Upper lobe of right lung (tissue), 1 donor: ENCODE measurements at places on chromosomes 1 and 21.

GRCh38 chr1:22290611-22291010 lies 147.7 kb upstream of the WNT4 start:
- H3K36me3 ChIP-seq, result no peaks in the 10 kb centered on the region
- H3K27me3 ChIP-seq, result peaks cover 3% of the 10 kb centered on the region
- no peak overlapping the region for H3K27ac ChIP-seq
- no peak for DNase-seq

DNA sequence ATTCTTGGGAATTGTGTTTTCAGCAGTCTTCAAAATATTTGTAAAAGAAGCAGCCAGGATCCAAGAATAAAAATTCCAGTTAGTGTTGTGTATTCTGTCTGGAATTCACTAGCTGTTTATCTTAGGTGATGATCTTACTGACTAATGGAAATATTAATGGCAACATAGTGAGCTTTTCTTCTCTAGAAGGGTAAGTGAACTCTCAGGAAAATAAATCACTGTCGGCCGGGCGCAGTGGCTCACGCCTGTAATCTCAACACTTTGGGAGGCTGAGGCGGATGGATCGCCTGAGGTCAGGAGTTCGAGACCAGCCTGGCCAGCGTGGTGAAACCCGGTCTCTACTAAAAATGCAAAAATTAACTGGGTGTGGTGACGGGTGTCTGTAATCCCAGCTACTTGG lies 87.4 kb upstream of the KIF1B start:
- H3K4me3 ChIP-seq, result no peak overlapping the region
- no peak for DNase-seq
- no peaks in the 10 kb centered on the region for H3K27me3 ChIP-seq
- H3K4me1 ChIP-seq, result no peaks in the 10 kb centered on the region
- H3K36me3 ChIP-seq, result peaks cover 62% of the 10 kb centered on the region
- no peak overlapping the region for H3K27ac ChIP-seq

DNA sequence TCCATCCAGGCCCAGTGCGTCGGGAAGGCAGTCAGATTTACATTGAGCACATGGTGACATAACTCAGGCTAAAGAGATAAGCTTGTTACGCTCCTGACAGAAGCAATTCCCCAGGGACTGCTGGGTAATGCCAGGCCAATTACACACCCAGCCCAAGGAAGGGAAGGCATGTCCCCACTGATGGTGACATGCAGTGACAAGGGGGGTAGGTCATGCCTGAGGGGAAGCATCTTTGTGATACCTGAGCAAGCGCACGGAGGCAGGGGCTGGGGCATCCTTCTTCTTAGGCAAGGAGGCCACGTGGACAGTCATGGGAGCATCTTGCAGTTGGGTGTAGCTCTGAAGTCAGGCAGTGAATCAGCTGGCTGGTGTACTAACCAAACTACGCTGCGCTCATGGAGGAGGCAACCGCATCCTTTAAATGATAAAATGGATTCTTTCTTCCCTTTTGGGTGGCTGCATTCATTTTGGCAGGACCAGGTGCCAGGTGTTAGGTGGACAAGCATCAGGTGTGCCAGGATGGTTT lies 39.6 kb upstream of the GRIK3 start:
- peaks cover 3% of the 10 kb centered on the region for H3K4me1 ChIP-seq
- H3K27ac ChIP-seq, result no peak overlapping the region
- no peak overlapping the region for H3K4me3 ChIP-seq
- no peaks in the 10 kb centered on the region for H3K36me3 ChIP-seq
- DNase-seq, result no peak

GRCh38 chr1:44339731-44340130 lies 15.3 kb downstream of the ERI3 start:
- peaks cover 34% of the 10 kb centered on the region for H3K36me3 ChIP-seq
- no peak overlapping the region for H3K4me3 ChIP-seq
- DNase-seq, result no peak
- H3K27me3 ChIP-seq, result no peaks in the 10 kb centered on the region
- H3K4me1 ChIP-seq, result no peaks in the 10 kb centered on the region
- H3K27ac ChIP-seq, result no peak overlapping the region

- no peak overlapping the region for H3K4me3 ChIP-seq
- no peak for DNase-seq
- peaks cover 13% of the 10 kb centered on the region for H3K36me3 ChIP-seq
- peaks cover 18% of the 10 kb centered on the region for H3K4me1 ChIP-seq
These were observed 12.5 kb downstream of the NID1 start for GRCh38 chr1:236052232-236052993.

GRCh38 chr1:97758541-97759057 lies 162.2 kb downstream of the DPYD start:
- no peaks in the 10 kb centered on the region for H3K27me3 ChIP-seq
- no peak overlapping the region for H3K27ac ChIP-seq

DNA sequence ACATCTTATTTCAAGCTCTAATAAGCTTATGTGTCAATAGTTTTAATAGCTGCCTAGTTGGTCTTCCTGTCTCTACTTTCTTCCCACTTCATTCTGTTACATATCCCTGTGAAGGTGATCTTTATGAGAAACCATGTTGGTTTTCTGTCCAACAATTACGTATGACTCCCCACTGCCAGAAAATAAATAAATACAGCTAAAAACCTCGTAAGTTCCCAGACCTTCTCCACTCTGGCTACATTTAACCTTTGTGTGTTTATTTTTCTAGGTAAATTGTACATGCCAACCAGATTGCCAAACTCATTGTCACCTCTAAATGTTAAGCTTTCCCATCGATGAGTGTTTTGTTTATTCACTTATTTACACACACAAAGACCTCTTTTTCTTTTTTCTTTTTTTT lies 147.2 kb downstream of the CRB1 start:
- H3K27me3 ChIP-seq, result no peaks in the 10 kb centered on the region
- no peak for DNase-seq
- H3K36me3 ChIP-seq, result no peaks in the 10 kb centered on the region
- no peak overlapping the region for H3K4me3 ChIP-seq

DNA sequence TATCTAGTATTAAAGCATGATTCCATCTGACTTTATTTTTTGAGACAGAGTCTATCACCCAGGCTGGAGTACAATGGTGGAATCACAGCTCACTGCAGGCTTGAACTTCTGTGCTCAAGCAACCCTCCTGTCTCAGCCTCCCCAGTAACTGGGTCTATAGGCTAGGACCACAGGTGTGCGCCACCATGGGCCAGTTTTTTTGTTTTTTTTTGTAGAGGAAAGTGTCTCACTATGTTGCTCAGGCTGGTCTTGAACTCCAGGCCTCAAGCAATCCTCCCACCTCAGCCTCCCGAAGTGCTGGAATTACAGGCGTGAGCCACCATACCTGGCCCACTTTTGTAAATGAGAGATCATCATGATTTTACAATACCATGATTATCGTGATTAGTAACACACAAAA lies 9.2 kb downstream of the PPP1R15B start:
- no peak overlapping the region for H3K27ac ChIP-seq
- H3K4me1 ChIP-seq, result peaks cover 22% of the 10 kb centered on the region
- H3K27me3 ChIP-seq, result no peaks in the 10 kb centered on the region
- H3K36me3 ChIP-seq, result peaks cover 77% of the 10 kb centered on the region
- H3K4me3 ChIP-seq, result no peak overlapping the region

- H3K36me3 ChIP-seq, result peaks cover 9% of the 10 kb centered on the region
- DNase-seq, result no peak
- no peaks in the 10 kb centered on the region for H3K27me3 ChIP-seq
- H3K4me3 ChIP-seq, result no peak overlapping the region
- no peaks in the 10 kb centered on the region for H3K4me1 ChIP-seq
These were observed 14.5 kb downstream of the GLUL start for GRCh38 chr1:182376936-182377574.
